ENCODE measurements at places on chromosomes 4 and X.

GRCh38 chr4:1512738-1513660 is 106.8 kb upstream of the NKX1-1 start:
- no peak for DNase-seq

- DNase-seq, result no peak
These were observed 4.5 kb upstream of the CBR4 start for GRCh38 chr4:169014586-169014985.

DNA sequence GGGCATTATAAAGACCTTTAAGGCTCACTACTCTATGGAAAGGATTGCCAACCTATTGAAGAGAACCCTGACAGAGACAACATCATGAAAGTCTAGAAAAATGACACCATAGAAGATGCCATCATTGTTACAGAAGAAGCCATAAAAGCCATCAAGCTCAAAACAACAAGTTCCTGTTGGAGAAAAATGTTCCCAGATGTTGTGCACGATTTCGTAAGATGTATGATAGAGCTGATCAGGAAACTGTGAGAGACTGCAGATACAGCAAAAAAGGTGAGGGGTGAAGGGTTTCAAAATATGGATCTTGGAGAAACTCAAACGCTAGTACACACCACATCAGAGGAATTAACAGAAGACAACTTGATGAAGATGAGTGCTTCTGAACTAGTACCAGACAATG is 53.3 kb downstream of the WDFY3 start:
- DNase-seq, result no peak

DNA sequence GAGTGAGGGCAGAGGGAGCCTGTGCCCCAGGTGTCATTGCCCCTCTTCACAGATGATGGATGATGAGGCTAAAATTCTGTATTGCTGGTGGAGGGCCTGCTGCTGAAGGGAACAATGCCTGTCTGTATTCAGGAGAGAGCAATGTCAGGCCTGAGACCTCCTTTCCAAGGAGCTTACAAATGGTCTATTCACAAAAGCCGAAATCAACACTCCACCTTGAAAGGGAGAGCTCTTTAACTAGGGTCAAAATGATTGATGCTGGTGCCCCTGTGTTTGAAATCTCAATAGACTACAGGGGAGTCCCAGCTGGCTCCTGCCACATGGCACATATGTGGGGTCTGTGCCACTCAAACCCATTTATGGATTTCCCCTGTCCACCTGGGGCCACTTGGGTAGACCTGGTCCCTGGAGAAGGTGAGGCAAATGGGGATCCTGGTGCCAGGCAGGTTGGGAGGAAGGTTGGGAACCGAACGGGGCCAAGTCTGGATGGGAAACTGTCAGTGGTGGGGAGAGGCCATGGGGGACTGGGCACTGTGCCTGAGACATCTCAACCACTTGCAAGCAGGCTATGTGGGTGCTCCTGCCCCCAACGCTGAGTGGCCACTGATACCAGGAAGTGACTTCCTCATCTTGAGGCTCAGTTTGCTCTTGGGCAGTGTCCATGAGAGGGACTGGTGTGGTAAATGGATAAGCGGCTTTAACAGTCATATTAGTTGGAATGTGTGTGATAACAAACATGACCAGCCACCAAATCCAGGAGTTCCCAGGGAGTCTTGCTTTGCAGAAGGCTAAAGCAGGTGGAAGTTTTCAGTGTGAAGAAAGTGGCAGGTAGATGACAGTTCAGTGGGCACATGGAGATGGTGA is 223.8 kb upstream of the PSAPL1 start:
- no peak for DNase-seq

GRCh38 chr4:142158980-142159379 is 522.6 kb downstream of the IL15 start:
- no peak for DNase-seq

- DNase-seq, result no peak
These were observed 598.4 kb downstream of the GBA3 start for GRCh38 chr4:23291139-23291538.

DNA sequence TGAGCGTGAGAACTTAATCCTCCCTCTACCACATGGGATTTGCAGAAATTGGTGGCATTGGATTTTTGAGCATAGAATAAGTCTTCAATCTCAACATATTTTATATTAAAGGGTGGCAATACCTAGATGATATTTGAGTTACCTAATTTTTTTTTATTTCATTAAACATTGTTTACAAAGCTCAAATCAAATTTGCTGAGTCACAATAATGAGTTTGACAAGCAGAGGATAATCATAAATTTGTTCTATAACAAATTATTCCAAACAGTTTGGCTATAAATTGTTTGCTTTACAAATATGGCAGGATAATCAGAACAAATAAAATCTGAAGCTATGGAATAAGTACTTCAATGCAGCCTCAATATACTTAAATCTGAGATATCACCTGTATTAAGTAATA is 22.7 kb downstream of the EMCN start:
- no peak for DNase-seq

All from brain pericyte (primary cell).